ENCODE measurements at places on chromosomes 12 and 14. TPM values are rescaled to one million over a fixed set of nuclear protein-coding genes. Genes with fewer than 3 reads are reported as not detected.

Gene KRT1
- total RNA-seq: not detected

Gene ANKS1B
- total RNA-seq: 0.49 TPM

Gene MLH3
- total RNA-seq: 20.4 TPM

Gene POU6F1
- total RNA-seq: 0.83 TPM

Gene CLEC4C
- not detected for total RNA-seq

Gene SLC25A21
- 0.89 TPM for total RNA-seq

Gene MSRB3
- 19.1 TPM for total RNA-seq

Gene CRIP1
- 1,790 TPM for total RNA-seq

Gene AICDA
- 0.05 TPM for total RNA-seq

Gene CCDC196
- not detected for total RNA-seq

Gene DPF3
- 0.47 TPM for total RNA-seq

Gene ALDH1L2
- 3.9 TPM for total RNA-seq

Gene ADCY4
- not detected for total RNA-seq

Gene INSM2
- total RNA-seq: 0.06 TPM

Gene RAP1B
- 200 TPM for total RNA-seq

Gene RAB15
- 19.1 TPM for total RNA-seq

Gene LRRK2
- 2.5 TPM for total RNA-seq

Gene PPP1R12A
- 29.3 TPM for total RNA-seq

Gene ACVRL1
- 0.30 TPM for total RNA-seq

Gene YY1
- 80.3 TPM for total RNA-seq

Gene KRT73
- total RNA-seq: not detected

Gene OTOGL
- total RNA-seq: 0.04 TPM

Gene FBLN5
- total RNA-seq: 2.5 TPM

Gene IKZF4
- total RNA-seq: 2.8 TPM

Gene LHX5
- not detected for total RNA-seq

Gene GDF3
- total RNA-seq: not detected

Gene KRT78
- total RNA-seq: not detected

Gene LRRC10
- not detected for total RNA-seq

Gene SYNE2
- 9.9 TPM for total RNA-seq

Gene GUCY2C
- 0.06 TPM for total RNA-seq

Gene DBX2
- total RNA-seq: not detected

Gene TEX52
- not detected for total RNA-seq

Gene PTCSC3
- not detected for total RNA-seq

Gene MMP19
- 0.13 TPM for total RNA-seq

Gene SOS2
- total RNA-seq: 12.6 TPM

Gene ABCD2
- total RNA-seq: not detected

Gene CCDC177
- not detected for total RNA-seq

Gene KRT7
- total RNA-seq: 4,352 TPM

Gene SUSD6
- total RNA-seq: 8.0 TPM

Gene TAS2R8
- not detected for total RNA-seq

Gene KLRC3
- not detected for total RNA-seq

Gene FAM161B
- total RNA-seq: 1.9 TPM

Gene OASL
- 3.5 TPM for total RNA-seq

Gene SBNO1
- 34.3 TPM for total RNA-seq

Gene PFKM
- 31.6 TPM for total RNA-seq

Gene IKBIP
- total RNA-seq: 71.2 TPM

Gene PTGDR
- not detected for total RNA-seq

Gene CD4
- total RNA-seq: not detected

Gene CIT
- total RNA-seq: 13.9 TPM

Gene TDRD9
- total RNA-seq: not detected

Gene RFX4
- total RNA-seq: not detected
